Activated T-cell treated with anti-CD3 and anti-CD28 coated beads for 48 hours (primary cell): ENCODE measurements at places on chromosomes 4 and X.

DNA sequence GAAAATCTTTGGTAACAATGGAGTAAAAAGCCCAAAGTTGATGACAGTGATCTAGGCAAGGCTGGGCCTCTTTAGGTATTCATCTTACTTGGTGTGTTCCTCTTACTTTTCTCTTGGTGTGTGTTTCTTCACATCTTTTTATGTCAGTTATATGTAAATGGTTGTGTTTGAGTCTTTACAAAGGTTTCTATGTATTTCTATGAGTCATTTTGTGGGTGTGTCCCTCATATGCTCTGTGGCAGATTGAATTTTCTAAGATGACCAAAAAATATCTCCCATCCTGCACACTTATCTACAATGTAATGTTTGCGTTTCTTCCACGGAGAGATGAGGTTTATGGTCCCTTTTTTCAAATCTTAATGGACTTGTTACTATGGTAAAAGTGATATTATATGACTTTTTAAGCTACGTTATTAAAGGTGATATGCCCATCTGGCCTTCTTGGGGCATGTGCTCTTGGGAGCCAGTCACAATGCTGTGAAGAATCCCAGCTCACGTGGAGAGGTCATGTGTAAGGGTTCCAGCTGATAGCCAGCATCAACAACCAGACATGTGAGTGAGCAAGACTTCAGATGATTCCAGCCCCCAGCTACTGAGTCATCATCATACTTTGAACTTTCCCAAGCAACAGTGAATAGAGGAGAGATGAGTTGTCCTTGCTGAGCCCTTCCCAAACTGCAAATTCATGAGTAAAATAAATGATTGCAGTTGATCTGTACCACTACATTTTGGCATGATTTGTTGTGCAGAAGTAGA, 126.9 kb downstream of the CBLL2 start:
- DNase-seq: no peak

- DNase-seq: no peak
These were observed 1.5 kb upstream of the MSMO1 start for GRCh38 chr4:165325732-165326512.

DNA sequence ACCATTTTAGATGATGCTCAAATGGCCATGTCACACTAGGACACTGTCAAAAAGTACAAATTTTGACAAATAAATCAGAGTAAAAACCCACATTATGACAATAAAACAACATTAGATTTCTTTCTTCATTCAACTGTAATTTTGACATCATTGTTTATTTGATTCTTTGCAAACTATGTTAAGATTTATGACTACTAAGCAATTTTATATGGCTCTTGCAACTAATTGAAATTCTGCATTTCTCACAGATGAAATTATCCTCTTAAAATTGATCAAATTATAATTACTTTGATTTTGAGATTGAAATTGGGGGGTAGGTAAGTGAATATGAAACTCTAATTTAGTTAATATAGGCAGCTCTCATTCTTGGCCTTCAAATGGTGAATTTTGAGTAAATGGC, 59.8 kb downstream of the ATOH1 start:
- DNase-seq: no peak

GRCh38 chrX:40513012-40513411, 67.8 kb upstream of the ATP6AP2 start:
- DNase-seq: no peak

GRCh38 chr4:88070031-88070430, 62.6 kb downstream of the PKD2 start:
- DNase-seq: no peak

GRCh38 chrX:97401586-97402136, 518.0 kb downstream of the RPA4 start:
- no peak for DNase-seq

GRCh38 chr4:121784975-121785374, 16.1 kb upstream of the EXOSC9 start:
- DNase-seq: no peak

- DNase-seq: no peak
These were observed 86.0 kb downstream of the FUNDC1 start for GRCh38 chrX:44456685-44457084.

- DNase-seq: no peak
These were observed 65.1 kb downstream of the WNK3 start for GRCh38 chrX:54292755-54293154.

- no peak for DNase-seq
These were observed 106.8 kb downstream of the EIF4E start for GRCh38 chr4:98822144-98822543.

DNA sequence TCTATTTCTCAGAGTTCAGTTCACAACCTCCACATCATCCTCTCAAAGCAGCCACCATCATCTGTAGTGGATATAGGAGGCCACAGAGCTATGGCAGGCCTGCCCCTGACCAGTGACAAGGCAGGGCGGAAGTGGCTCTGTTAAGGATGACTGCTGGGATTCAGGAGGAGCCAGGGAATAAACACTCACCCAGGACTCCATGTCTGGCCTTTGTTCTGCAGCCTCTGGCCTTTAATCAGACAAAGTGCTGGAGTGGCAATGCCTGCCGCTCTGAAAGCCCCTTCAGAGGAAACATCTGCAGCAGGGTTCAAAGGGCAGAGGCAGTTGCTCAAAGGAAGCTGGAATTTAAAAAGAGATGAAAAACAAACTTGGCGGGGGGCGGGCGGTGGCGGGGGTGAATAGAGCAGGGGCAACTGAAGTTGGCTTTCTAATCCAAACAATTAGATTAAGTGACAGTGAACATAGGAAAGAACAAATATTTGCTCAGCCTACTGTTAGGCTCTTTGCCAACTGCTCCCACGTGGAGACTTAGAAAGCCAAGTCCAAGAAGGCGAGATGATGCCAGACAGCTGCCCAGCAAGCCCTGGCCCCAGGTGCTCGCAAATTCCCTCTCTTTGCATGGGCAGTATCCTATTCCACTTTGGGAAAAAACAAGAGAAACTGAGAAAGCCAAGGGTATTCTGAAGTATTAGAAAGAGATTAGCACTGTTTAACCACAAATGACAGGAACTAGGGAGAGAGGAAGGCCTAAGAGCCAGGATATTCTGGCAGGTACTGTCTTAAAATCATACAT, 5.5 kb downstream of the MPP1 start:
- no peak for DNase-seq

DNA sequence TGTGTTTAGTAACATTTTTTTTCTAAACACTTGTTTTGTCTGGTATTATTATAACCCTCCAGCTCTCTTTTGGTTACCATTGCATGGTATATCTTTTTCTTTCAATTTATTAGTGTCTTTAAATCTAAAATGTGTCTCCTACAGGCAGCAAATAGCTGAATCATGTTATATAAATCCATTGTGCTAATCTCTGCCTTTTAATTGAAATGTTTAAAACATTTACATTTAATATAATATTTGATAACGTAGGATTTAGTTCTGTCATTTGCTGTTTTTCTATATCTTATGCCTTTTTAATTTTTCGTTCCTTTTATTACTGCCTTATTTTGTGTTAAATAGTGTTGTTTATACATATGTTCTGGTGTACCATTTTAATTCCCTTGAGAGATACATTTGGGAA, 17.1 kb upstream of the CCDC110 start:
- DNase-seq: no peak

- no peak for DNase-seq
These were observed 68.7 kb downstream of the WFS1 start for GRCh38 chr4:6338175-6338950.

DNA sequence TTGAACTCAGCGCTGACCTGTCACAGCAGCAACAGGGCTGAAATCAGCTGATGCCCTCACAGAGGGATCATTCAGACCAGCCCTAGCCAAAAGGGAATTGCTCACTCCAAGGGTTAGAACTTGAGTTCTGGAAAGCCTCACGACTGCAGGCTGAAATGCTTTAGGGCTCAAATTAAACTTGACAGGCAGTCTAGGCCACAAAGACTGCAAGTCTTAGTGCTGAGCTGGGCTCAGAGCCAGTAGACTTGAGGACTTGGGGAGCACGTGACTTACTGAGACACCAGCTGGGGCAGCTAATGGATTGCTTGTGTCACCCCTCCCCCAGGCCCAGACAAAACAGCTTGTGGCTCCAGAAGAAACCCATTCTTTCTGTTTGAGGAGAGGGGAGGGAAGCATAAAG, 119.0 kb upstream of the SLC6A14 start:
- no peak for DNase-seq

- no peak for DNase-seq
These were observed 1.6 kb upstream of the CCDC149 start for GRCh38 chr4:24914460-24914859.

DNA sequence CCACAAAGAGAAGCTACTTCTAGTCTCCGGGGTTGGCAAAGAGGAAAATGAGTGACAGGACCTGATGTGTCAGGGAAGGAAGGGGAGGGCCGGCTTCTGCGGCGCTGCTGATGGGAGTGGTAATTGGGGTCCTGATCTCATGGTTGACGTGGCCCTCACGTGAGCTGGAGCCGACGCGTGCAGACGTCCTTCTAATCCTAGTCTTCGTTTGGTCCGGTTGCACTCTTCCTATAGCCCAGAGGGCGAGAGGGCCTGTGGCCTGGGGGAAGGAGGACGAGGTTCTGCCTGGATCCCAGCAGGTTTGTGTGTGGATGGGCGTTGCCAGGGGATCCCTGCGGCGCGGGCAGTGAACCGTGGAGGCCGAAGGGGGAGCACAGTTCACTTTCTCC, at the start of gene ARMCX1:
Gene ARMCX1 (plus strand): TSS at position 186 of the 389 bp plus-strand sequence. CDS start 2,384 bp downstream, outside the sequence.
- peak; percentile 27 for DNase-seq

- DNase-seq: no peak
These were observed 95.4 kb upstream of the GPR50 start for GRCh38 chrX:151081016-151081415.

GRCh38 chr4:37760840-37761239, 65.6 kb upstream of the PGM2 start:
- no peak for DNase-seq

GRCh38 chr4:140252742-140253555, 99.0 kb upstream of the MAML3 start:
- peak; percentile 56 for DNase-seq

DNA sequence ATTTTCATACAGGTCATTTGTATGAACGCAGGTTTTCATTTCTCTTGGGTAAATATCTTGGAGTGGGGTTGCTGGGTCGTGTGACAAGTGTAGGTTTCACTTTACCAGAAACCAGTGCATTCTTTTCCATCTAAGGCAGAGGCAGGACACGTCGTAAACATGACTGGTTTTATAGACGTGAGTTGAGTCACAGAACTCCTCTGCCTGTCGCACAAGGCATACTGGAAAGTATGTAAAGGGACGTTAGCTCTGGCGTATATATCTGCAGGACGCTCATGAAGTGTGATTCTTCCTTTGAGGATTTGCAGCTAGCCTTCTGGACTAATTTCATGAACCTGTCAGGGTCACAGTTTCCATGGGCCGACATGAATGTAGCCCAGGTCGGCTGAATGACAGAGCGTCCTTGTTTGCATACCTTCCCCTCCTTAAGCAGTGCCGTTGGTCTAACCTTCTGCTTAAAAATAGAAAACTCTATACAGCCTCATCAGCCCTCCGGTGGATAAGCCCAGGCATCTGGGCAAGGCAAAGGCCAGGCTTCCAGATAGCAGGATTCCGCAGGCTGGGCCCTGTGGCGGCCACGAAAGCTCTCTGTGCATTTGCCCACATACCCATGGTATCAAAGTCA, 106.0 kb downstream of the GPR143 start:
- DNase-seq: no peak

GRCh38 chr4:5157791-5158770, 106.8 kb downstream of the STK32B start:
- DNase-seq: no peak

- no peak for DNase-seq
These were observed 19.4 kb downstream of the HMGB2 start for GRCh38 chr4:173314715-173315114.

- DNase-seq: no peak
These were observed 28.4 kb upstream of the CT47A1 start for GRCh38 chrX:121013897-121014455.

GRCh38 chr4:141046255-141046654, 87.0 kb downstream of the RNF150 start:
- DNase-seq: no peak

GRCh38 chr4:184165291-184165690, 52.4 kb downstream of the ENPP6 start:
- no peak for DNase-seq

DNA sequence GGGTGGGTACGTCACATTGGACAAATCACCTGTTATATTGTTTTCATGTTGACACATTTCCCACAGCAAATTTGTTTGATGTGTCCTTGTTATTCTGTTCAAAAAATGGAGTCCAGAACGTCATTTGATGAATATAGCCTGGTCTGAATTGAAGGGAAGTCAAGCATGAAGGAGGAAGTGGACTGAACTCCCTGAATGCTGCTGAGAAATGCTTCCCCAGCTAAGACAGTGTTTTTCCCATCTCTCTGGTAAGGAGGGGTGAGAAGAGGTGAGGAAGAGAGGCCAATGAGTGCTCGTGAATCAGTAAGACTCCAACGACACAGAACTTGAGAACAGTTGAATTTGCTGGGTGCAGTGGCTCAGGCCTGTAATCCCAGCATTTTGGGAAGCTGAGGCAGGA, 127.4 kb downstream of the RBM47 start:
- no peak for DNase-seq

DNA sequence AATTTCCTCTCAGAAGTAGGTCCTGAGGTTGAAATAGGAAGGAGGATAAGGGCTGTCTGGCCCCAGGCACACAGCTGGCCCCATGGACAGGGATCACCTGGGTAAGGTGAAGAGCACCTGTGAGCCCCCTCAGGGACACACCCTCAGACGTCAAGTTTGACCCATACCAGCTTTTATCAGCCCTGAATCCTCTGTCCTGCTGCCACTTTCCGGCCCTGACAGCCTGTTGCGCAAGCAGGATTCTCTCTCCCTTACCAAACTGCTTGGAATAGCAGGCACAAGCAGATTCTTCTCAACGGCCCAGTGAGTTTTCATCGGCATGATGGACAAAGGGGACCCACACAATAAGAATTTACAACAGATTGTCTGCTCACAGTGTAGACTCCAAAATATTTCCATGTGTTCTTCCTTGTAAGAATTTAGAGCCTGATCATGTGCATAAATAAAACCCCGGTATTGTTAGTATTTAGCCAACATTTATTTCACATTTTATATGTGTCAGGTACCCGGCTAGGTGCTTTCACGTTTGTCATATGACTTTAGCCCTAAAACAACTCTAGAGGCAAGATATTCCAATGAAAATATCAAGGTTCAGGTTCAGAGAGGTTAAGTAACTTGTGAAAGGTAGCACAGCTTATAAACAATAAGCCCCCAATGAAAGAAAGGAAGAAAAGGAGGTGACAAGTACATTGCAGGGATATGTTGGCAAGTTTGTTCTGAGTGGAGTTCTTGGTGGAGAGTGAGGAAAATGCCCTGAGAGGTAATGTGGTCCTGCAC, 107.2 kb upstream of the KIT start:
- DNase-seq: no peak
